ENCODE measurements at places on chromosomes 4 and X.
A peak's percentile ranks its signal among the peaks of the same experiment; 100 is the strongest.

DNA sequence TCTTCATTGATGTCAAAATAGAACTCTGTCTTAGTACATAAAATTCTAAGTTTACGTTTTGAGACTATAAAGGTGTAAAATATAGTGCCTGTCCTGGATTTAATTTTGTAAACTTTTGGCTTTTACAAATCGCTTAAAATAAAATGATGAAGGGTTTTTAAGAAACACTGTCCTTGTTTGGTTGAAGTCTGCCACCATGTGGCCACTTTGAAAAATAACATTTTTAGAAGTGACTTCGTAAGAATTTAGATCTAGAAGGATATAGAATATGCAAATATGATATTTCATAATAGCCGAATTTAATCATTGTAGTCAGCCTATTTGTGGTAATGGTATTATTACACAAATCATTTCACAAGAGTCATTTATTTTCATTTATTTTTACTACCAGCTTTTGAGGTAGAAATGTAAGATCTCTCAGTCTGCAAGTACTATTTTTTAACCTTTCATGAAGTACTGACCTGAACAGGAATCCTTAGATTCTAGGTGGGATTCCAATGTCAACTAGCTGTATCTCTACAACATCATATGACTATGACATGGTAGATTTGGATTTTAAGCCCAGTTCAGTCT lies 31.0 kb upstream of the FAT4 start:
- DNase-seq = peak; percentile 6

- no peak for DNase-seq
Observed at GRCh38 chrX:26032111-26032912, 105.8 kb upstream of the MAGEB18 start.

DNA sequence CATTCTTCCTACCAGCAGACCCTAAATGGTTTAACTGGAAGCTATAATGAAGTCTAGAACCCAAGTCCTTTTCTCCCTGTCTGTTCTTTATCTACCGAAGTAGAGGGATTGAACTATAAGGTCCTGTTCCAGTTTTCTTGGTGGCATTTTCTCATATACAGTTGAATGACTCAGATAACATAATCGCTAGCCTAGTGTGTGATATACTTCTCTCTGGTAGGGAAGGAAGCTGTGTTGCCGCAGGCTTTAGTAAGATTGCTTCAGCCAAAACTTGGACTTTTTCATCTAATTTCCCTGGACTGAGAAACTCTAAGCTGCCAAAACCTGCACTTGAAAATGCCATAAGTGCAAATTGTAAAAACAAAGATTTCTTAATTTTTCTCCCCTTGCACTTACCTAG lies 123.4 kb downstream of the NWD2 start:
- DNase-seq = no peak

DNA sequence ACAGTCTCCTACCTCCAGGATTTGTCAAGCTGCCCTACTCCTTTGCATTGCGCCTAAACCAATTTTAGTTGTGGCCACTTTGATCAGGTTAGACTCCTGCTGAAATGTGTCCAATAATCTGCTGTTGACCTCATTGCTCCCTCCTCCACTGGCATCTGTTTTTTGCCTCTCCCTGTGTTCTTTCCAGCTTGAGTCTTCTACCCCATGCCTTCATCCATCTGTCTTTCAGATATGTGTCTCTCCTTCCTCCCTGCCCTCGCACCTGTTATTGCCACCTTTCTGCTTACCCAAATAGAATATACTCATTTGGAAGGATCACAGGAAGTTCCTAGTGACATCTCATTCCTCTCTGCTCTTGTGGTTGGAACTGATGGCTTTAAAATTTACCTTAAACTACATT lies 366.6 kb upstream of the CLNK start:
- no peak for DNase-seq

DNA sequence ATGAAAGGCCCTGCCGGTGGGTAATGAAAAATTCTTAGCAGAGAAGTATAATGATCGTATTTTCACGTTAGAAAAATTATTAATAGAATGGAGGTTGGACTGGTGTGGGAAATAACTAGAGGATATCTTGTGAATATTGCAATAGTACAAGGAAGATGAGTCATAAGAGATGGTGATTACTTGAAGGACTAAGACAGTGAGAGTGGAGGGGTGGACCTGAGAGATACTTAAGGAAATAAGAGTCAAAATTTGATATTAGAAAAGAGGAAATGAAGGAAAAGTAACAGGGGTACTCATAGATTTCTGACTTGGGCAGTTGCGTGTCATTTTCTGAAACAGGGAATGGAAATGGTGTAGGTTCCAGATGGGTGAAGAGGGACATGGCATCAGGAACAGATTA lies 1.7 kb upstream of the USP53 start:
- DNase-seq = no peak

DNA sequence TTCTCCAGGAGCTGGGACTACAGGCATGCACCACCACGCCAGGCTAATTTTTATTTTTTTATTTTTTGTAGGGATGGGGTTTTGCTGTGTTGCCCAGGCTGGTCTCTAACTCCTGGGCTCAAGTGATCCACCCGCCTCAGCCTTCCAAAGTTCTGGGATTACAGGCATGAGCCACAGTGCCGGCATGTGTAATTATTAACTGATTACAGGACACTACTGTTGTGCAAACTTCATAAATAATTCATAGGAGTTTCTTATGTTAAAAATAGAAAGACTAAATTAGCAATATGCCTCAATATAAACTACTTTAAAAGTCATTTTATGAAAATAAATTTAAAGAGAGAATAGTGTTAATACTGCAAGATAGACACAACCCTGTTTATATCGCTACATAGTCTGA lies 221.9 kb downstream of the SNCA start:
- DNase-seq = no peak

DNA sequence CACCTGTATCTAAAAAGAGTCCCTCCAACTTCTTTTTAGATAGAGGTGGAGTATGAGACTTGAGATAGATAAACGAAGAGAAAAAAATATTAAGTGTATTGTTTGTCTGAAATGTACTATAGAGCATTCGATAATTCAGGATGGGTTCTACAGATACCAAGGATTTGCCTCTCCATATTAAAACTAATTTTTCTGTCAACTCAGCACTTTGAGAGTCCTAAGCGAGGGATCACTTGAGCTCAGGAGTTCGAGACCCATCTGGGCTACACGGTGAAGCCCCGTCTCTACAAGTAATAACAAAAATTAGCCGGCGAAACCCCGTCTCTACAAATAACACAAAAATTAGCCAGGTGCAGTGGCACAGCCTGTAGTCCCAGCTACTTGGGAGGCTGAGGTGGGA lies 1.5 kb downstream of the DNAAF6 start:
- DNase-seq = no peak

DNA sequence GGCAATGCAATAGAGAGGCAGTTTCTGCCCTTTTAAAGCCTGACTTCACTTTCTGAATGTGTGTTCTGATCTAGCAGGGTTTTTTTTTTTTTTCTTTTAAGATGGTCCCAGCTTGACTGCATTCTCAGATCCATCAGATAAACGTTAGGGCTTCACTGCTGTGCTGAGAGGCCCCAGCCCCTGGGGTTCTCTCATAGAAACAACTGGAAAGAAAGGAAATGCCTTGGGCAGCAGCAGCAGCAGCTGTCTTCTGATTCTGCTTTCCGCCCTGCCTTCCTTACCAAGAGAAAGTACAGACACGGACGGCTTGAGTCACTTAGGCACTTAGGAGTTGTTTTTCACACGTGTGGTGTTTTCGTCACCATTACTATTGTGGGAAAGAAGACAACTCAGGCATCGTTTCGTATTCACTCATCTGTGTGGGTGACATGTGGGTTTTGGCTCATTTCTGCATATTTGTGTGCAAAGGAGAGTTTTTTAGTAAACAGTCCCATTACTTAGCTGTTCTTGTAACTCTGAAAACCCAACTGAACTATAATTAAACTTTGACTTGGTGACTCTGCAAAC lies 172.0 kb downstream of the PTTG2 start:
- DNase-seq = no peak

GRCh38 chr4:14772388-14772787 lies 229.9 kb upstream of the CPEB2 start:
- no peak for DNase-seq

DNA sequence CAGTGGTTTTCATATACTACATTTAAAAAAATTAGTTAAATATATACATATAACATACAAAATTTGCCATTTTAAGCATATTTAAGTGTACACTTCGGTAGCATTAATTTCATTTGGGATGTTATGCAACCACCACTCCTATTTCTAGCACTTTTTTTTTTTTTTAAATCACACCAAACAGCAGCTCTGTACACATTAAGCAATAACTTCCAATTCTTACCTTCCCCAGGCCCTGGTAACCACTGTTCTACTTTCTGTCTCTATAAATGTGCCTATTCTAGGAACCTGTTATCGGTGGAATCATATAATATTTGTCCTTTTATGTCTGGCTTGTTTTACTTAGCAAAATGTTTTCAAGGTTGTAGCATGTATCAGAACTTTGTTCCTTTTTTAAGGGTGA lies 39.1 kb downstream of the TMEM164 start:
- DNase-seq = no peak

DNA sequence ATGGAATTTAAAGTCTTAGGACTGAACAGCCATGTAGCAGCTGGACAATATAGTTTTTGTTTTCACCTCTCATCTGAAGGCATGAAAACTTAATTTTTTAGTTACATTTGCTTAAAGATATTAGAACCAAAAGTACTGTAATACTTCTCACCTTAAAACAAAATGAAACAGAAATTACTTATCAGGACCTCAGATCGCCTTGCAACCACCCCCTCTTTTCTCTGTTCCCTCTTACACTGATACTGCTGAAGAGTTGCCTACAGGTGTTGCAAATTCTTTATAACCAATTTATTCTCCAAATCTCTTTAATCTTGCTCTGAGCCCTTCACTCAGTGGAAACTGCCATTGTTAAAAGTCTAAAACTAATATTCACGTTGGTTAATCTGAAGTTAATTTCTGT lies 145.0 kb downstream of the SPCS3 start:
- DNase-seq = no peak

GRCh38 chrX:54934058-54934457 lies 13.4 kb downstream of the TRO start:
- no peak for DNase-seq
